Effector memory CD8-positive, alpha-beta T cell (primary cell): ENCODE measurements at places on chromosomes 5 and 9.

DNA sequence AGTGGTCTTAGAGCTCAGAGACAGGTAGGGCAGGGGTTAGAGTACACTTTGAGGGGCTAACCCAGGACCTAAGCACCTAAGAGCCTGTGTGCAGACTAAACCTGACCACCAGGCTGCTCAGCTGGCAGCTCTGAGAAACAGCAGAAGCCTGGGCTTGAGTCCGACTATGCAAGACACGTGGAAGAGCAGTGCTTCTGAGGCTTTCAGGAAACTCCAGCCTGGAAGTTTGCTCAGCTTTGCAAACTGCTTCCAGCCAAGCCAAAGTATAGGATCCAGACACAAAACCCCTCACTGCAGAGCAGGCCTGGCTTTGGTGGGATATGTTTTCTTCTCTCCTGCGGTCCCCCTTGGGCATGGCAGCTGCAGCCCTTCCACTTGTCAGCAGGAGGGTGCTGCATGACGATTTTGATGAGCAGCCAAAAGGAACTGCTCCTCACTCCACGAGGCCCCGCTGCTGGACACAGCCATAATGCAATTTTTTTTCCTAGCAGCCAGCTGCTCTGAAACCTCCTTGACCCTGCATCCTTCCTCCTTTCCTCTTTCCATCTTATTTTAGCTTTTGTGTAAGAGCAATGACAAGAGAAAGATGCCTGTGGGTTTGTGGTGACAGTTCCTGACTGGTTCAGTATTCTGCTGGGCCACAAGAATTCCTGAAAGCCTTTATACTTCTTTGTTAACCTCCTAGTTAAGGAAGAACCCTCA is 123.1 kb downstream of the LIFR start:
- DNase-seq, result no peak

- no peak for DNase-seq
These were observed 75.0 kb downstream of the NR6A1 start for GRCh38 chr9:124696101-124696500.

- peak; percentile 66 for DNase-seq
These were observed 83.3 kb downstream of the PRRT1B start for GRCh38 chr9:131628459-131629225.

DNA sequence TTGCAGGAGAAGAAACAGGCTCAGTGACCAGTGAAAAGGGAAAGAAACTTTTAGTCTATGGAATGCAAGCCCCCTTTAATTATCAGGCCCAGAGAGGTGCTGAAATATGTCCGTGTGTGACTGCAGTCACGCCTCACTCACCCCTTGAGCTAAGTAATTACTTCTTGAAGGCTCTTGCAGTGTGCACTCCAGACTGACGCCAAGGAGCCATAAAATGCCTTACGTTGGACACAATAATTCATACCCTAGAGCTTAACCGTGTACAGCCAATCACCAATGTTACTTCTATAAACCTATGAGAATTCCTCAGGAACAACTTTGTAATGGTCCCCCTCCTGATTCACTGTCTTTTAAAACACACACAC is 242.2 kb downstream of the SYK start:
- no peak for DNase-seq

DNA sequence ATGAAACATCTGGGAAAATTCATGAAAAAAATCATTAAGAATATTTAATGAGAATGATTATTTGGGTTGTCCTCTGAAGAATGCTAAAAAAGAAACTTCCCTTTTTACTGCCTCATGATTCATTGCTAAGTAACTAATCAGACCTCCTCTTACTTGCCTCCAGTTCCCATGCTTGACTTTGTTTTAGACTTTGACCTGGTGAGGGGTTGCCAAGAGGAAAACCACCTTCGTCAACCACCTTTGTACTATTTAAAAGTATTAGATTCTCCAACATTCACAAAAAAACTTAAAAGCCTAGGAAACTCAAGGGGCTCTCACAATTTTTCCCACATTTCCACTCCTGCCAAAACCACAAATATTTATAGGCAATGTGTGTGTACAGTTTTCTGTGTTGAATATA is 115.2 kb upstream of the ST8SIA4 start:
- DNase-seq, result no peak

GRCh38 chr5:76482984-76483383 is 79.9 kb downstream of the IQGAP2 start:
- DNase-seq, result no peak

- no peak for DNase-seq
These were observed 211.2 kb downstream of the GADD45G start for GRCh38 chr9:89815903-89816573.

- peak; percentile 27 for DNase-seq
These were observed 23.4 kb downstream of the C9orf50 start for GRCh38 chr9:129597355-129598088.

DNA sequence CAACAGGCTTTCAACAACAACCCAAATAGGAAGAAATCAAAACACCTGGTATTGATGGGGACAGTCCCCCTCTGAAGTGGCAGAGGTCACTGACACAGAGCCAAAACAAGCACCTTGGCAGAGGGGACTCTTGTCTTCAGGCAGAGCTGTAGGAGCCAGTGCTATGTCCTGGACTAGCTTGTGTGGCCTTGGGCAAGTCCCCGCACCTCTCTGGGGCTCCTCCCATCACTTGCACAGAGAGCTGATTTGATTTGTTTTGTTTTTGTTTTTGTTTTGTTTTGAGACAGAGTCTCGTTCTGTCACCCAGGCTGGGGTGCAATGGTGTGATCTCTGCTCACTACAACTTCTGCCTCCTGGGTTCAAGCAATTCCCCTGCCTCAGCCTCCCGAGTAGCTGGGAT is 100.8 kb downstream of the C9orf50 start:
- DNase-seq, result no peak

DNA sequence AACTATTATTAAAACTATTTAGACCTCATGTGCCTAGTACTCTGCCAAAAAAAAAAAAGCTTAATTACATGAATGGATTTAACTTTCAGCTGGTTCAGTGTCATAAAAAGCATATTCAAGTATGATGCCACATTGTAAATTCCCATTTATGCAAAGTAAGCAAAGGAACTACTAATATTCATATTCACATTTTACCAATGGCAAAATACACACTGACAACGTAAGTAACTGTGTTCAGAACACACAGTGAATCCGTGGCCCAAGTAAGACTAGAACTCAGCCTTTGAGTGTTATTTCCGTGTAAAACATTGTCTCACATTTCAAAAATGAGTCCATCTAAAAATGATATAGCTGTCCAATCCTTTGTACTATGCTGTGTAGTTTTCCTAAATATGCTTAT is 56.8 kb downstream of the PPP2R2B start:
- DNase-seq, result no peak

DNA sequence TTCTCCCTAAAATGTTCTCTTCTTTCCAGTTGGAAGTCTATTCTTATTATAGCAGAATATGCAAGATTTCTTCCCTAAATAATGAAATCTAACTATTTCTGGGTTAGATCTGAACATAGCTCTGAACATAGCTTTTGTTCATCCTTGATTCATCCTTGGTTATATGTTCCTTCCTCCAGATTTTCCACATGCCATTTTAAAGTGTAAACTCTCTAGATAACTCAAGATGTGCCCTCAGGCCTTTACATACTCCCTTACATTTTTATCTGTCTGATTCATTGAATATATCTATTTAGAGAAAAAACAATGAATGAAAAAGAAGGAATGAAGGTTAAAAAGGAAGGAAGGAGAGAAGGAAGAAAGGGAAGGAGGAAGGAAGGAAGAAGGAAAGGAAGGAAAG is 100.9 kb downstream of the FBXO38 start:
- no peak for DNase-seq

- DNase-seq, result no peak
These were observed 109.7 kb downstream of the MSX2 start for GRCh38 chr5:174834081-174834480.

DNA sequence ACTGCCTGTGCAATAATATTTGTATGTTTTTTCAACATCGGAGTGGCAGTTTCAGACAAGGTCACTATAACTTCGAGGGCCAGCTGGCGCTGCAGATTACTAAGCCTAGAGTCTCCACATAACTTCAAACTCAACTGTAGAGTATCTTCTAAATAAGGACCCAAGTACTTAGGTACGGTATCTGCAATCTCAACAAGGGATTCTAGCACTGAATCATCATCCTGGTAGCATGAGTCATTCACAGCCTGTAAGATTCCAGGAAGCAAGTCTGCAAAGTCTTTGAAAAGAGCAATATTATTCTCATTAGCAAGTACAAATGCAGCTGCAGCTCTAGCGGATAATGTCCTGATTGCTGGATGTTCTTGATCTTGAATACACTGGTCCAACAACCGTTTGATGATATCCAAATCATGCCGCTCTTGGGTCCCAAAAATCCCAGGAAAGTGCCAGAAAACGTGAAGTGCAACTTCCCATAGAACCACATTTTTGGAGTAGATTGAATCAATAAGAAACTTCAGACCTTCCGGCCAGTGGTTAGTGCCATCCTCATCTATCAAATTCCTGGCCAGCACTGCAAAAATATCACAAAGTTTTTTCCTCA is 654 bp downstream of the RANBP6 start:
- DNase-seq, result no peak

DNA sequence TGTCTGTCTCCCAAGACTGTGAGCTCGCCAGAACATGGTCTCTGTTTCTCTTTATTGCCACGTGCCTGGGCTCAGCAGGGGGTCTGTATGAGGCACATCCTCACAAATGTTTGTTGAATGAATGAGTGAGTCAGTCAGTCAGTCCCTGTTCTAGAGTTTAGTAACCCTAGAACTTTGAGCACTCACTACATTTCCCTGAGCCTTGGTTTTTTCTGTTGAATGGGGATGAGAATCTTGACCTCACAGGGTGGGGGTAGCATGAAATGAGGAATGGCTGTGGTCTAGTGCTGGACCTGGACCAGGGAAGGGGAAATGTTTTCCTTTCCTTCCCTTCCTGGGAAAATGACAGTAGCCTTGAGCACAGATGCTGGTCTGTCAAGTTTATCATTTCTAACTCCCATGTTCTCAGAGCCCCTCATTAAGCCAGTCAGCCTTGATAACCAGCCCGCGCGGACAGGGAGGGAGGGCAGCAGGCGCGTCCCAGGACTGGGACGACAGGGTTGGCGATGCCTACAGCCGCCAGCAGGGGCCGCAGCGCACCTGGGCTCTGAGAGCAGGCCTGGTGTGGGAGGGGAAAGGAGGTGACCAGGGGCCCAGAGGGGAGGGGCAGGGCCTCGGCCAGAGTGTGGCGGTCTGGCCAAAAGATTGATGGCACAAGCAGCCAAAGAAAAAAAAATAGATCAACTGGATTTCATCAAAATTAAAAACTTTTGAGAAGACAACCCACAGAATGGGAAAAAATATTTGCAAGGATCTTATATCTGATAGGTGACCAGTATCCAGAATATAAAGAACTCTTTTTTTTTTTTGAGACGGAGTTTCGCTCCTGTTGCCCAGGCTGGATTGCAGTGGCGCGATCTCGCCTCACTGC is 24.1 kb upstream of the WNK2 start:
- peak; percentile 68 for DNase-seq

- DNase-seq, result no peak
These were observed 193.1 kb upstream of the FREM1 start for GRCh38 chr9:15103290-15103689.

DNA sequence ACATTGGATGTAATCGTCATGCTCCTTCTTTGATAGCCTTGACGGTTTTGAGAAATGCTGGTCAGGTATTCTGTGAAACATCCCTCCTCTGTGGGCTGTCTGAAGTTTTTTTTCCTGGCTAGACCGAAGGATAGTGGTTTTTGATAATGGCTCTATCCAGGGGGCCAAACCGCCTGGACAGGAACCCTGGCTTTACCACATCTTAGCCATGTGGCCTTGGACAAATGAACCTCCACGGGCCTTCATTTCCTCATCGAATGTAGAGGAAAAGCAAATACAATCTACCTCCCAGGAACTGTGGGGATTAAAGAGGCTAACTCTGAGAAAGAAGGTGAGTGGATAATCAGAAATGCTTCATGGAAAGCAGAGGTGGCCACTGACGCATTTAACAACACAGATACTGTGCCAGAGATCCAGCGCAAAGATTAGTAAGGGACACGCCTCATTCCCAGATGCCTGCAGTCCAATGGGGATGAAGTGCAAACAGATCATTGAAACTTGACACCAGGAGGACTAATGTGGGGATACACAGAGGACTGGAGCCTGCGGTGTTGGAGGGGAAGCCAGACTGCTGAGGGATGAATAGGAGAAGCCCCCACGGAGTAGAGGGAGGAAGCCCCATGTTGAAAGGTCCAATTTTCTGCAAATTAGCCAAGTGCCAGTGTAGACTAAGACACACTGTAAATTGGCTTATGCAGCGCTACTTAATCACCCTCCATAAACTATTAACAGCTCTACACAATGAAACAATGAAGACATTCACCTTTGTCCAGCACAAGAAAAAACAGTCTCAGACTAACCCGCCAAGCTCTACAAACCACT is 41.6 kb downstream of the MYO10 start:
- DNase-seq, result no peak

DNA sequence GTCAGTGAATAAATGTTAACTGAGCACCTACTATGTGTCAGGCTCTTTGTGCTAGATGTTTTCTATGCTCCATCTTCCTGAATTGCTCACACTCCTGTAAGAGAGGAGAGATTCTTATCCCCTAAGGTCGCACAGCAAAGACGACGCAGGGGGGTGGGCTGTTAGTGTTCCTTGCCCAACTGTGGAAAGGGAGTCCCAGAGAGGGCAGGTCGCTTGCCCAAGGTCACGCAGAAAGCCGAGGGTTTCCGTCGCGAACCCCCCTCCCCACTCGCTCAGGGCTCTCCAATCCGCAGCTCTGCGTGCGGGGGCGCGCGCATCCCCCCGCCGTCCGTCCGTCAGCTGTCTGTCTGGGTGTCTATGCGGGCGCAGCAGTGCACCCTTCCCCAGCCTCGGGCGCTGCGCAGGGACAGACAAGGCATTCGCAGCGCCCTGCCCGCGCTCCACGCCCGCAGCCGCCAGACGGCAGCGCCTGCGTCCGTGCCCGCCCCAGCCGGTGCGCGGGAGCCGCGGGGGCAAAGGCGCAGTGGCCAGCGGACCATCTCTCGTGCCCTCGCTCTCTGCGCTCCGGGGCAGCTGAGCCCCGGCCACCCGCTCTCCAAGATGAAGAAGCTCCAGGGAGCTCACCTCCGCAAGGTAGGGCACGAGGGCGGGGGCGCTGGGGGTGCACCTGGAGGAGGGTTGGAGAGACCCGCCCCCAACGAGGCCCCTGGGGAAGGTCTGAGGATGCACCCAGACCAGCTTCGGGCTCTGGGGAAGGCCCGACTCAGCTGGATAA is at the start of gene SLC6A7:
SLC6A7 (plus strand) TSS at position 335 of the 775 bp plus-strand sequence; CDS start at position 601, 266 bp downstream.
- DNase-seq, result no peak

- DNase-seq, result no peak
These were observed 437.1 kb upstream of the TLE4 start for GRCh38 chr9:79134654-79135053.

- no peak for DNase-seq
These were observed 27.8 kb downstream of the RASEF start for GRCh38 chr9:83035143-83035542.

- DNase-seq, result no peak
These were observed 310.2 kb downstream of the AGTPBP1 start for GRCh38 chr9:85431339-85432102.

- DNase-seq, result no peak
These were observed 409.3 kb downstream of the AGTPBP1 start for GRCh38 chr9:85332487-85332886.

GRCh38 chr9:99336531-99336930 is 114.4 kb downstream of the SEC61B start:
- no peak for DNase-seq

- peak; percentile 89 for DNase-seq
These were observed at the start of gene RFX3 for GRCh38 chr9:3525836-3526164. RFX3 (minus strand) TSS chr9:3526001; CDS start chr9:3395588, 130,413 bp downstream.
